ENCODE measurements at places on chromosomes 6 and 20. TPM values are rescaled to one million over a fixed set of nuclear protein-coding genes. Genes with fewer than 3 reads are reported as not detected.

The LRFN2 gene
- polyA plus RNA-seq: not detected

The ENPP4 gene
- 28.5 TPM for polyA plus RNA-seq

The TRIM10 gene
- not detected for polyA plus RNA-seq

The SEMG2 gene
- not detected for polyA plus RNA-seq

The TXLNB gene
- 1.8 TPM for polyA plus RNA-seq
